ENCODE measurements at places on chromosomes 4 and X.
A peak's percentile ranks its signal among the peaks of the same experiment; 100 is the strongest.

DNA sequence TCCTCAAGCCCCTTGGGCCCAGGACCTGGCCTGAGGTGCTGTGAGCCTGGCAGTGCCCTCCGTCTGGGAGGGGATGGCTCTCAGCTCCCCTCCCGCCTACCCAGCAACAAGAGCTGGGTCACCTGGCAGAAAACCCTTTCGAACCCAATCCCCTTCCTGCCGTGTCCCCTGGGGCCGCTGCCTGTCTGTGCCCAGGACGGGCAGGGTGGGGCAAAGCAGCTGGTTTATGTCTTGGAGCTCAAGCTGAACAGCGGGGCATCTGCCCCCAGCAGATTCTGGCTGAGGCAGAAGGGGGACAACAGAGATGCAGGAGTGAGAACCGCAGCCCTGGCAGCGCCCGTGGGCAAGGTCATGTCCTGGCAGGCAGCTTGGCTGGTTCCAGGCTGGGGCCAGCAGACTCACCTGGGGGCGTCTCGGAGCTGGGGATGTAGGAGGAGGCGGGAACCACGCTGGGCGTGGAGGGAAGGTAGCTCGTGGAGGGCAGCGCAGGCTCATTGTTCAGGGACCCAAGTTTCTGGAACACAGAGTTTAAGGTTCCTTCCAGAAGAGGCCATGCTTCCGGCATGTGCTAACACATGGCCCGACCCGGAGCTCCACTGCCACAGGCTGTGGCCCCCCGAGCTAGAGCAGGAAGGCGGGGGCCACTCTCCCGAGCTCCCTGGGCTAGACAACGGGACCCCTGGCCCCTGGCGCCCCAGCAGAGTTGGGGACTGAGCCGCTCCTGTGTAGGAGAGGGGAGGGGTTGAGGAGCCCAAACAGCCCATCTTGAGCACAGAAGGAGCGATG is 24.2 kb downstream of the NELFA start:
- no peak for DNase-seq

GRCh38 chr4:4582653-4583052 is 40.8 kb upstream of the STX18 start:
- DNase-seq, result no peak

DNA sequence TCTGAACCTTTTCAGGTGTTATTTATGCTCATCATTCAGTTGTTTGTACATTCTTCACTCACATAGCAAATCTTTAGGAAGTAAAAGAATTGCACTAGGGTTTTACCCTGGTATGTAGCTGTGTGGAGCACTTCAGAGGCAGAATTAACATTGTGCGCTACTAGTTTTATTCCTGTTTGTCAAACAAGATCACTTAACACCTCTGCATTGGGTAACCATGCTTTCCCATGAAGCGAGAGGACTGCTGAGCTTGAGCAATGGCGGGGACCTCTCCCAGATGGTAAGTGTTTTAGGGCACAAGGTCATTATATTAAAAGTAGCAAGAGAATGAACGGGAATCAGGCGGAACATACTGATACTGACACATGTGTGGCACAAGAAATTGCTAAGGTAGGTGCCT is 59.2 kb downstream of the SHROOM3 start:
- DNase-seq, result no peak

DNA sequence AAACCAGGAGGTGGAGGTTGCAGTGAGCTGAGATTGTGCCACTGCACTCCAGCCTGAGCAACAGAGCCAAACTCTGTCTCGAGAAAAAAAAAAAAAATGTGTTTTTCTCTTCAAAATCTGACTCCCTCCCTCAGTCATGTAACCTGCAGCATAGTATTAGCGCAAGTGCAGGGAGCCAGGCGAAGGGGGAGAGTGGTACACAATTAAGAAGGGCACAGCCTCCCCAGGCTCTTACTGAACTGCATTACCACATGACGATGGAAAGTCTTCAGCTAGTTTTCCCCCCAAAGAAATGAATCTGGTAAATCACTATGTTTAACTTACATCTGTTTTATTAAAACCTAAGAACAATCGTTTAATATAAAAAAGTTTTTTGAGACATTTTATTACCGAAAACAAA is 32.4 kb downstream of the PALLD start:
- no peak for DNase-seq

GRCh38 chr4:84051639-84052038 is 447.5 kb downstream of the NKX6-1 start:
- no peak for DNase-seq

- peak; percentile 16 for DNase-seq
These were observed 440.9 kb downstream of the INPP4B start for GRCh38 chr4:142405021-142405694.

GRCh38 chr4:8534129-8534528 is 46.1 kb upstream of the GPR78 start:
- no peak for DNase-seq

DNA sequence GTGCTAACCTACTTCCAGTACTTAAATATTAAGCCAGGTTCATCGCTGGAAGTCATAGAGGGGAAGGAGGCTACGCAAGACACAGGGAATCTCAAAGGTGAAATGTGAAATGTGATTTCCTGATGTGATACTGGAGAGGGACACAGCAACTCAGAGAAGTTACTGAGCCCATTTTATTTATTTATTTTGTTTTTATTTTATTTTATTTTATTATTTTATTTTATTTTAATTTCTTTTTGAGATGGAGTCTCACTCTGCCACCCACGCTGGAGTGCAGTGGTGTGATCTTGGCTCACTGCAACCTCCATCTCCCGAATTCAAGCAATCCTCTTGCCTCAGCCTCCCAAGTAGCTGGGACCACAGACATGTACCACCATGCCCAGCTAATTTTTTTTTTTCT is 19.7 kb downstream of the CLRN2 start:
- DNase-seq, result no peak

- DNase-seq, result no peak
These were observed 804.7 kb upstream of the NDST4 start for GRCh38 chr4:115918149-115918548.

DNA sequence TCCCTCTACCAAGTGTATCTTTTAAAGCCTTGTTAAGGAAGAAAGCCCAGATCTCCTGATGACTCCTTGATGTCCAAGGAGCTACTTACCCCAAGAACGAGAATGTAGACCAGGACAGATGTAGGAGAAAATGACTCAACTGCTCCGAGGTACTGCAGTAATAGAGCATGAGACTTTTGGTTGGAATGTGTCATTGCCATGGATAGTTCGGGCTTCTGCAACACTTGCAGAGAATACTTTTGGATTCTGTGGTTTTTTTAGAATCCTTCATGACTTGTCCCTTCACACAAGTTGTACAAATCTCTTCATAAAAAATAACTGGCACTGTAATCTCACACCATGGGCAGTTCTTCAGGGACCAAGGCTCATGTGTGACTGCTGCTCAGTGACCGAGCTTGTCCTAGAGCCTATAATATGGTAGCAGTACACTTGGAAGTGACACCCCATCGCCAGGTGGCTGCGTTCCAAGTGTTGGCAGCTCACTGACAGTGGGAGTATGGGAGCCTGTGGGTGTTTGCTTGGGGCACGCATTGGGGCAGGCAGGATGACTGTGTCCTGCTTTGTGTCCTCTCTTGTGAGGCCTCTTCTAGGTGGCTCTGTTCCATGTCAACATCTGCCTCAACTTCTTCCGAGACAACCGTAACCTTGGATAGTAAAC is 87.9 kb upstream of the WDR1 start:
- no peak for DNase-seq

GRCh38 chrX:14753441-14753840 is 119.4 kb downstream of the FANCB start:
- DNase-seq, result no peak

DNA sequence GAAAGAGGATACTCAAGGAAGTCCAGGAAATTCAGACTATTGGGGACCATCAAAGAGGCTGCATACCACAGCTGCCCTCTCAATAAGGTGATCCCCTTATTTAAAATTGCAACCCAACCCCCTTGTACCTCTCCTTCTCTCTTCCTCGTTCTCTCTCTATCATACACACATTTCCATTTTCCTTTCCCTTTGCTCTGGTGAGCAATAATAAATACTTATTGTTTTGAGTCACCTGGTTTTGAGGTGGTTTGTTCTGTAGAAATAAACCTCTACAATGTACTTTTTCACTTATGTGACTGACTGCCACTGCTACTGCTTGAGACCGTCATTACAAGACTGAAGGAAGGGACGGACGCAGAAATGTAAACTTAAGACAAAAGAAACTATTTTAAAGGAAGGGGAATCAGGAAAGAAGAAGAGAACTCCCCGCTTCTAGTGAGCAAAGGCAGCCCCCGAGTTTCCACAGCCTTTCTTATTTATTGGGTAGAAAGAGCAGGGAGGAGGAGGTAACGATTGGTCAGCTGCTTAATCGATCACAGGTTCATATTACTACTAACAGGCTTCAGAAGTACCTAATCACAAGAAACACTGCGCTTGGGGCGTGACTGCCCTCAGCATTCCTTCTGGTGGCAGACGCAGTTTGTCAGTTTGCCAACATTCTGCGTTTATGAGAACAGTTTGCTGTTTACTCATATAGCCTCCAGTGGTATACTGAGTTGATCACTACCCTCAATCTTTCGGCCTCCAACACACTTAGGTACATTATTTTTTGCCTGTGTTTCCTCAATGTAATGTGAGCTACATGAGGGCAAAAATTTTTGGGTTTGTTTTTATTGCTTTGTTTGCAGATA is 16.9 kb upstream of the TMEM165 start:
- no peak for DNase-seq
